NCI-H446 (cell line): ENCODE measurements at places on chromosomes 5 and 9.

DNA sequence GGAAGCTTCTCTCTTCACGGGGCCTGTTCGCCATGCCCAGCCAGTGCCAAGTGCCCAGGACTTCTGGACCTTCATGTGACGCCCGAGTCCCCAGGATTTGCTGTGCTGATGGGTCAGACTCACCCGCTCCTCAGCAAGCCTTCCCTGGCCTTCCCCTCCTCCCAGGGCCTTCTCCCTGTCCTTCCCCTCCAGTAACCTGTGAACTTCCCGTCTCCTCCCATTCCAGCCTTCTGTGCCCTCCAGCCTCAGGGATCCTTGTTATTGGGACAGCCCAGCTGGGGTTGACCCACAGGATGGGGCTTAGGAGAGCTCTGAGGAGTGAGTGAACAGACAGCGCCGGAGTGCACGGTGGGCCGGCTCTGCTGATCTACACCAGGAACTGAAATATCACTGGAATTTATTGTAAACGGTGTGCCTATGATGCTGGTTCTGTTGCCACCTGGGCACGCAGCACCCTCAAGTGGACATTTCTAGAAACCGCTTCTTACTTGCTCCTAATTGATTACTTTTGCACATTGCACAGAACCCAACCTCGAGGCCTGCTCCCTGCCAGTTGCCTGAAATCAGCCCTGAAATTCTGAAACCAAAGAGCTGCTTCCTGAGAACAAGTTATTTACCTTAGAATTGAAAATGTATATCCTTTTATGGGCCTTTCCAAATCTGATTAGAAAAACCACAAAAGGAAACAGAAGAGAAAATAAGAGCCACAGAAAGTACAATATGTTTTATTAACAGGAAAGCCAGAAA, 1.5 kb downstream of the SPAAR start:
- peak; percentile 80 for DNase-seq

DNA sequence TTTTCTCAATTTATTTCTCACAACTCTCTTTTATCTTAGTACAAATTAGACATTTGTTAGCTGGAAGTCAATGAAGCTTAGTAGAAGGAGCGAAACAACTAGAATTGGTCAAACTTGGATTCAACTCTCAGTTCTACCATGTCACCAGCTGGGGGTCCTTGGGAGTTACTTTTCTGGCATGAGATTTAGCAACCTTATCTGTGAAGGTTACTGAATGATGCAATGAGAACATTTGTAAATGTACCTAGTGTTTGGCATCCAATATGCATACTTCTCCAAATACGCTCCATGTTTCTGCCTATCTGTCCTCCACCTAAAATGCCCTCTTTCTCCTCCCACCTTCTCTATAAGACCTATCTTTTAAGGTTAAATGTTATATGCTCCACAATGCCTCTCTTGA, 6.3 kb downstream of the HNRNPA0 start:
- DNase-seq, result no peak

- DNase-seq, result no peak
Observed at GRCh38 chr5:147668385-147668784, 114.1 kb downstream of the JAKMIP2 start.

DNA sequence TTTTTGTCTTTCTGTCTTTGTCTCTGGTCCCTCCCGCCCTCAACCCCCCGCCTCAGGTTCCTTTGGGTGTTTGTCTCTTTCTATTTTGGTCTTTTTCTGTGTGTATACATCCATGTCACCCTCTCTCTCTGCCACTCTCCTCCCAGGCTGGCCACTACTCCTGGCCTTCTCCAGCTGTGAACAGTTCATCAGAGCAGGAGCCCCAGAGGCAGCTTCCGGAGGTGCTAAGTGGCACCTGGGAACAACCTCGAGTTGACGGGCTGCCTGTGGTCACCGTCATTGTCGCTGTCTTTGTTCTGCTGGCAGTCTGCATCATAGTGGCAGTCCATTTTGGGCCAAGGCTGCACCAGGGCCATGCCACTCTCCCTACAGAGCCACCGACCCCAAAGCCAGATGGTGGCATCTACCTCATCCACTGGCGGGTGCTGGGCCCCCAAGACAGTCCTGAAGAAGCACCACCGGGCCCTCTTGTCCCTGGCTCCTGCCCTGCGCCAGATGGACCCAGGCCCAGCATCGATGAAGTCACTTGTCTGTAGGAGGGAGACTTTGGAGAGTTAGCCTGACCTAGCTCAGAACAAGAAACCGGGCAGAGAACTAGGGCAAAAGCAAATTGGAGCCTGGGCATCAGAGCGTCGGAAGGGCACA, 1.7 kb downstream of the SMIM33 start:
- DNase-seq, result no peak

- DNase-seq, result no peak
Observed at GRCh38 chr5:141649972-141650371, 1.2 kb downstream of the FCHSD1 start.

DNA sequence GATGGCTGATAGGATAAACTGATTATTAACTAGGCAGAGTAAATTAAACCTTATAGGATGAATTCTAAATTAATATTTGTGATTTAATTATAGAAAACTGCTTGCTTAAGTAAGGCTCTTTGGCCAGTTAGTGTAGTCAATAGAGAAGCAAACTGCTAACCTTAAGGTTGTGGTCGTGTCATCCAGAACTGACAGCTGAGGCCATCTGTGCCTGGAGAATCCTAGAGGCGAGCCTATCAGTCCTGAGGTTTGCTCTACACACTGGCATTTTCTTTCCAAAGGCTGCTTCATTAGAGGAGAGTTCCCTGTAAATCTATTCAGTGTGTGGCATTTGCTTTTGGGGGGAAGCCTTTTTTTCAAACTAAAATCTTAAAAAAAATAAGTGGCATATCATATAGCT, 169.2 kb downstream of the MEF2C start:
- DNase-seq, result no peak

DNA sequence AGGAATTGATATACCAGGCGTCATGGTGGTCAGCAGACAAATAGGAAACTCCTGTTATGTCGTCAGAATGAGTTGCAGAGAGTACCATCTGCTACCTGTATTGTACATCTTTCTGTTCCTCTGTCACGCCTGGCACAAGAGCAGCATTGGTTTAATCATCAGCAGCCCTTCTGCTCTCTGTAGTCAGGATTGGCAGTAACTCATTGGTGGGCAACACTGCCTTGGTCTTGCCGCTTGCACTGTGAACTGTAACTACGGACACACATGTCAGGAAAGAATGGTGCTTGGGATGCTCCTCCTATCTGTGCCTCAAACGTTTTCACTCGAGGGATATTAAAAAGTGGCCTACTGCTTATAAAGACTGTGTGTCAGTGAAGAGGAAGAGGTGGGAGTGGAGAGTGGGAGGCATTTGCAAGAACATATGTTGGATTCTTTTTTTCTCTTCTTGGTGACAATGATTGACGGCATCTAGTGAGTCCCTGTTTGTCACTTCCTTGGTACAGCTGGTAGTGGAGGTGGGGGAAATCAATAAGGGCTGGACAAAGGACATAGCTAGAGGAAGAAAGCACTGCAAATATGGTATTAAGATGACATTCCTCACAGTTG, 76.6 kb downstream of the F2RL2 start:
- no peak for DNase-seq

DNA sequence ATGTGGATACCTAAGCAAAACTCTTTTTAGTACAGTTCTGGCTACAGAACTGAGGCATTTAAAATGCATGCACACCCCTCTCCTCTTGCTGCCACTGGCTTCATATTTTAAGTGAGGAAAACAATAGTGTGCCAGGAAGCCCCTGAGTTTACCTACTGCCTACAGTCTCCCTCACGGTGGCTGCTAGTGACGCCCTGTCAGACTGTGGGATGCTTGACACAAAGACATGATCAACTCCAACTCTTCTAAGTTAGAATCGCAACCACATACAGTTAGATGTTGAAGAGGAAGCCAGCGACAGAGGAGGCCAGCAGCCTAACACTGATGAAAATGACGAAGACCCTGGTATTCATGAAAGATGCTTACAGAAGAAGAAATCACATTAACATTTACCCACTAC, 1.3 kb downstream of the SEC16A start:
- no peak for DNase-seq

DNA sequence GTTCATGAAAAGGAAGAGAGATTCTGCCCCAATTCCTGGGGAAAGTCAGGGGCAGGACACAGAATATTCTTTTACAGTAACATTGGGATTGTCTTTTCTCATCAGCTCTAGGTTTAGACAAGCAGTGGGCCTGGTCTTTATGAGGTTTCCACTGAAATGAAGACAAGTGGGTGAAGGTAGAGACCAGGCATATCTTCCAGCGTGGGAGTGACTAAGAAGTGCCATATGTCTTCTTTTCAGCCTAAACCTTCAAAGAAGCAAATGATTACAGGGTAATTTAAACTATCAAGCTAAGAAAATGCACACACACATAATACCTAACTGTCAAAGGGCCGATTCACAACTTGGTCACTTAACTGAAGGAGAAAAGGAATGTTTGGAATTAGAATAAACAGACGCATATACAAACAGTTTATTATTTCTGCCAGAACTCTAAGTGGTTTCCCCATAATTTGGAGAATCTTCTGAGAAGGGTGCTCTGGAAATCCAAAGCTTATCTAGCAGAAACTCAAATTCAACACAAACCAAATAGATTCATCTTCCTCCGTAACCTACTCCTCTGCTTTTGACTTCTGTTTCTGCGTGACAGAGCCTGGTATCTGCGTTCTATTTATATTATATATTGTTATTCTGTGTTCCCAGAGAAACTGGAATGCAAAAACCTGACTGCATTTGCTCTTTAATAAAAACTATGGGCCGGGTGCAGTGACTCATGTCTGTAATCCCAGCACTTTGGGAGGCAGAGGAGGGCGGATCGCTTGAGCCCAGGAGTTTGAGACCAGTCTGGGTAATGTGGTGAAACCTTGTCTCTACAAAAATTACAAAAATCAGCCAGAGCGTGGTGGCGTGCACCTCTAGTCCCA, 22.0 kb upstream of the TEK start:
- DNase-seq, result no peak

DNA sequence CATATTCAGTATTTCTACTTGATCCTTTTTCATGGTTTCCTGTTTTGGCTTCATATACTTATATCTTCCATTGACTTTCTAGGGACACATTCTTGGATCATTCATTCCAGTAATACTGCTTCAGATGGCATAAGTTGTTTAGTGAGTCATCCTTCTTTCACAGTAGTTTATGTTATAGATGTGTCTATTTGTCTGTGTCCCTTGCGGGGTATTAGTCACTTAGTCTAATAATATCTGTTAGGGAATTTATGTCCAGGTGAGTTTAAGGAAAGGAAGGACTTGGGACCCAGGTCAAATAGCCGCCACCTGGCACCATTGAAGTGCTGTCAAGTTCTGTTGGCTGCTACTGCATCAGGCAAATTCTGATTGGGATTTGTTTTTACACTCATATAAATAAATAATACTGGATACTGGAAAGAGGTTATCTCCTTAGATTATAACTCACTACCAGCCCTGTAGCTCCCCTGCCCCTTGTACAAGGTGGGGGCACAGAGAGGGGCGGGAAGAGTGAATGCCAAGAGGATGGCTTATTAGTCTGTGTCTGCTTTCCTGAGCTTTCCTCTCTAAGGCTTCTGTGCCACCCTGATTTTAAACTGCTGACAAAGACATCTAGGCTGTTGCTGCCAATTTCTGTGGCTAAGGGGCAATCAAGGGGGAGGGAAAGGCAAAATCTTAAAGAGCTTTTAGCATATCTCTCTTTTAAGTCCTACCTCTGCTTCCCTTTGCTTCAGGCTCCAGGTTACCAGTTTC, 64.9 kb downstream of the CDC42SE2 start:
- DNase-seq, result no peak

DNA sequence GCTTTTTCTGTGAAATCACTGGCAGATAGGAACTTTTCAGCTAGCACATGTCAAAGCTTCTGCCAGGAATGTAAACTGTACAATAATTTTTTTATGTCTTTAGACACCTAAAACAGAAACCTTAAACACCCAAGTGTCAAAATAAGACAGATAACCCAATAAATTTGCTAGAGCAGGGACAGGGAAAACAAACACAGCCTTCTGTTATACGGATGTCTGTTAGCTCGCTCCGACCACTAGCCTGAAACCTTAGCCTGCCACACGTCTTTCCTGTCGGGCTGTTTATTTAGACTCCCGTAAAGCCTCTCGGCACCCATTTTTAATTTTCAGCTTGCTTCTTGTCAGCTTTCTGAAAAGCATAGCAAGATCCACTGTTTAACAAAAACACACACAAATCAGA, 355.4 kb upstream of the SLC24A2 start:
- no peak for DNase-seq

DNA sequence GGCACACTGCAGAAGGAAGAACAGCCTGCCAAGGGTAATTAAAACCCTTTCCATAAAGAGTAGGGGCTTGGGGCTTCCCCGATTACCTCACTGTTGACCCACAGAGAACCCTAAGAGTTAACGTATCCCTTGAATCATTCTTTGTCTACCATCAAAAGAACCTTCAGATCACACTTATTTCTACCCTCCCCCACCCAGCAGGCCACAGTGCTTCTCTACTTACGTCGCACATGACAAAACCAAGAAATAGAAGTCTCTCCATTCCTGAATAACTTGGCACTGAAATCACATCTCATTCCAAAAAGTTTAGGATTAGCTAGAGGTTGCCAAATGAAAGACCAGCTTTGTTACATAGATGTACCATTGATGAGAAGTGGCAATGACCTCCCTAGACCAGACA, 268.7 kb upstream of the GAS1 start:
- DNase-seq, result no peak

DNA sequence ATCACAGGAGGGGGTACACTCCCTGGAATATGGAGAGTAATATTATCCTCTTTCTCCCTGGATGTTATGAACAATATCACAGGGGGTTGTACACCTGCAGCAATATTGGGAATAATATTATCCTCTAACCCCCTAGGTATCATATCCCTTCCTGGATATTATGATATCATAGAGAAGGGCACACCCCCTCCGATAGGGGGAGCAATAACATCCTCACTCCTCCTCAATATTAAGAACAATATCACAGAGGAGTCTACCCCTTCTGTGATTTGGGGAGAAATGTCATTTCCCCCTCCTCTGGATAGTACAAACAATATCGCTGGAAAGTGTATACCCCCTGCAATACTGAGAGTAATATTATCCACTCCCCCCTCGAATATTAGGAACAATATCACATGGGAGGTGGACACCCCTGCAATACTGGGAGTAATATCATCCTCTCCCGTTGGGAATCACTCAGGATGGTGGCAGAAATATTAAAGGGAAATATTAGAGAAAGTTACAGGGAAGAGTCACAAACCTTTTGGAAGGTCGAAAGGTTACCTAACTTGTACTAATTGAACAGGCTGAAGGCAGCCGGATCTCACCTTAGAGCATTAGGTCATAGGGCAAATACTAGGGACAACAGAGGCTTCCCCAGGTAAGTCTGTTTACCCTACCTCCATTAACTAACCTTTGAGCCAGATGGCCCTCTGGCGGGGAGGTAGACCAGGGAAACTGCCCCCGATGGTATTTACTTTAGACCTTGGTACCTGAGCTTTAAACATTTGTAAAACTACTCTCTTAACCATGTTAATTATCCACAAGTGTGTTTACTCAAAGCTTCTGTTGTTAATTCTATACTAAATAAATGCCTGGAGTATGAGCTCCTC, 57.5 kb upstream of the FREM1 start:
- no peak for DNase-seq

GRCh38 chr5:179407191-179408175, 62.2 kb upstream of the ADAMTS2 start:
- DNase-seq, result peak; percentile 35

- DNase-seq, result no peak
Observed at GRCh38 chr5:179209359-179210150, 135.7 kb downstream of the ADAMTS2 start.

- peak; percentile 74 for DNase-seq
Observed at GRCh38 chr9:69671879-69672595, at the start of gene APBA1. Gene APBA1 (minus strand): TSS chr9:69672371.
